ENCODE measurements at places on chromosomes 5 and 9.

- DNase-seq: no peak
Measured at GRCh38 chr5:123947797-123948196, 435.8 kb downstream of the CSNK1G3 start.

GRCh38 chr5:52065182-52065581, 681.9 kb downstream of the ISL1 start:
- DNase-seq: no peak

DNA sequence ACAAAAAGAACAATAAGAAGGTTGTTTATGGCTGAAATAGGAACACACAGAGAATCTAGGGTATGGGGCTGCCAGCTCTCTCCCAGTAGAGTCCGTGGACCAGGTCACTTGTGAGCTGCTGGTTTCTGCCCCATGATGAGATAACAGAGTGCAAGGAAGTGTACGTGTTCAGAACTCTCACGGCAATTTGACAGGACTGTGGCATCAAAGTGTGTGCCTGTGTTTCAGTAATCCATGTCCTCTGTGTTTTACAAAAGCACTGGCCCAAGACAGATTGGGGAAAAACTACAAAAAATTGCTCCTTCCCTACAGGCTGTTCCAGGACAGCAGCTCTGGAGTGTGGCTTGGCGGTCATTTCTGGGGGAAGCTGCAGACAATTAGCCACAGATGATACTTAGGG, 184.6 kb downstream of the AUH start:
- no peak for DNase-seq

GRCh38 chr9:22447618-22448305, 1.1 kb downstream of the DMRTA1 start:
- DNase-seq: no peak
